ENCODE measurements at places on chromosomes 4 and X. TPM values are rescaled to one million over a fixed set of nuclear protein-coding genes. Genes with fewer than 3 reads are reported as not detected.

CCDC120 gene
- total RNA-seq: 10.2 TPM

POLN gene
- total RNA-seq: 4.9 TPM

NSG1 gene
- total RNA-seq: 0.62 TPM

RHOH gene
- 645 TPM for total RNA-seq

PDGFRA gene
- total RNA-seq: not detected

SLC25A4 gene
- 2.5 TPM for total RNA-seq

PHEX gene
- total RNA-seq: 1.0 TPM

GAGE12H gene
- not detected for total RNA-seq

ZNF280C gene
- total RNA-seq: 8.9 TPM

SRPK3 gene
- total RNA-seq: not detected

RASSF6 gene
- not detected for total RNA-seq

XKRX gene
- total RNA-seq: 1.2 TPM

RNF212 gene
- total RNA-seq: 3.2 TPM

RAB9B gene
- total RNA-seq: 0.22 TPM
